NCI-H2227 treated with DMSO at 0.1 percent for 48 hours (cell line): ENCODE measurements at places on chromosomes 3 and 15.

GRCh38 chr3:78161736-78162135 is 1121.8 kb downstream of the ROBO2 start:
- no peak for DNase-seq

- DNase-seq = no peak
Observed at GRCh38 chr15:90497912-90498311, 31.8 kb upstream of the CRTC3 start.

DNA sequence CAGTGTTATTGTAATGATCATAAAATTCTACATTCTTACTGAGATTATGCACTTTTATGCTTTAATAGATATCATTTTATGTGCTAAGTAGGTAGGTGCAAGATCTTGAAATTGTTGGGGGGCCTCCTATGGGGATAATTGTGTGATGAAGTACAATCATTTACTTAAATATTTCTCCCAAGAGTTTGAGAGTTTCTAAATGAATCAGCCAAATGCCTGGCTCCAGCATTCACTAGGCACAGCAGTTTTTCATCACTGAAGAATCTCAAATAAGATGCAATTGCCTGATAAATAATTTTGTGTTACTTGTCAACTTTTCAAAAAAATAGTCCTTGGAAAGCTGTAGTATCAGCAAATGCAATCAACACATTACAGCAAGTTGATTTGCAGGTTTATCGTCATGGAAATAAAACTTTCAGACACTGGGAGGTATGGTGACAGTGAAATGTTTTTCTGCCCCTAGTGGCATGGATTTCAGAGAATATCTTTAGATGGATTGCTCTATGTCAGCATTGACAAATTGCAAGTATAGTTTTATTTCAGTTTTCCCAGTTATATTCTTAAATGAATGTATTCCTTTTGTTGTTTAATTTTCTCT is 167.1 kb downstream of the NEK11 start:
- peak; percentile 0 for DNase-seq

GRCh38 chr3:44942202-44942921 is 33.6 kb downstream of the ZDHHC3 start:
- no peak for DNase-seq

- DNase-seq = no peak
Observed at GRCh38 chr3:152970851-152971250, 135.9 kb downstream of the P2RY1 start.

GRCh38 chr3:101665851-101666250 is 11.1 kb downstream of the ZBTB11 start:
- DNase-seq = no peak

DNA sequence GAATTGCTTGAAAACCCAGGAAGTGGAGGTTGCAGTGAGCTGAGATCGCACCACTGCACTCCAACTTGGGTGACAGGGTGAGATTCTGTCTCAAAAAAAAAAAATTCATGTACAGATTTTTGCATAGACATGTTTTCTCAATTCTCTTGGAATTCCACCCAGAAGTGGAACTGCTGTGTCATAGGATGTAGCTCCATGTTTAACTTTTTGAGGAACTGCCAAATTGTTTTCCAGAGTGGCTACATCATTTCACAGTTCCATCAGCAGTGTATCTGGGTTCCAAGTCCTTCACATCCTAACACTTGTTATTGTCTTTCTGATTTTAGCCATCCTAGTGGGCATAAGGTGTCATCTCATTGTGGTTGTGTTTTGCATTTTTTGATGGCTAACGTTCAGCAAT is 9.9 kb downstream of the CAPN7 start:
- no peak for DNase-seq
